ENCODE measurements at places on chromosomes 4 and X. TPM values are rescaled to one million over a fixed set of nuclear protein-coding genes. Genes with fewer than 3 reads are reported as not detected.

The HAUS3 gene
- total RNA-seq = 9.7 TPM

GRCh38 chr4:145847764-145848163, 90.9 kb downstream of the ZNF827 start:
- DNase-seq = no peak

GRCh38 chr4:2073808-2074481, 14.8 kb downstream of the NAT8L start:
- DNase-seq = peak; percentile 71

The ASB12 gene
- not detected for total RNA-seq

- DNase-seq = peak; percentile 75
These were observed 21.3 kb upstream of the SULT1E1 start for GRCh38 chr4:69881173-69881773.

Data from osteoblast (primary cell).